Breast epithelium (tissue), 4 donors: ENCODE measurements at places on chromosomes 2 and 18.

DNA sequence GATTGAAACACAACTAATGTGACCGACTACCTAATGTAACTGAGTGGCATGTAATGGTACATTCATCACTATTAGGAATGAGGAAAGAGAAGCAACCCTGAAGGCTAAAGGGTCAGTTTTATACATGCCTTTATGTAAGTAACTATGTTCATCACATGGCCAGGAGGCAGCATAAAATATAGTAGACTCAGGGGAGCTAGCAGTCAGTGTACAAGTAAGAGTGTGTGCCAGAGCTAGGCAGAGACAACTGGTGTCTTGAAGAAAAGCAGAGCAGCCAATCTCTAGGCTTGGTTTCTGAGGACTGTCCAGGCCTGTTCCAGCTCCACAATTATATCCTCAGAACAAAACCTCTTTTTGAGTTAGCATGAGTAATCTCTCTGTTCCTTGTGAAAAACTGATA lies 18.1 kb downstream of the SMAD2 start:
- DNase-seq: no peak

GRCh38 chr2:157875641-157876065 lies 477 bp downstream of the ACVR1 start:
- peak; percentile 54 for DNase-seq

DNA sequence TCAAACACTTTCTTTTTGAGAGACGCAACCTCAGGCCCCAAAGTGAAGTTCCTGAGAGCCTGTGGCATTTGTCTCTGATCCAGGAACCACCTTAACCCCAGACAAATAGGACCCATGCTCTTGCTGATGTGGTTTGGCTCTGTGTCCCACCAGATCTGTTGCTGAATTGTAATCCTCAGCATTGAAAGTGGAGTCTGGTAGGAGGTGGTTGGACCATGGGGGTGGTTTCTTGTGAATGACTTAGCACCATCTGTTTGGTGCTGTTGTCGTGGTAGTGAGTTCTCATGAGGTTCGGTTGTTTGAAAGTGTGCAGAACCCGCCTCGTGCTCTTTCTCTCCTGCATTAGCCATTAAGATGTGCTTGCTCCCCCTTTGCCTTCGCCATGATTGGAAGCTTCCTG lies 252.6 kb downstream of the FAM210A start:
- no peak for DNase-seq

DNA sequence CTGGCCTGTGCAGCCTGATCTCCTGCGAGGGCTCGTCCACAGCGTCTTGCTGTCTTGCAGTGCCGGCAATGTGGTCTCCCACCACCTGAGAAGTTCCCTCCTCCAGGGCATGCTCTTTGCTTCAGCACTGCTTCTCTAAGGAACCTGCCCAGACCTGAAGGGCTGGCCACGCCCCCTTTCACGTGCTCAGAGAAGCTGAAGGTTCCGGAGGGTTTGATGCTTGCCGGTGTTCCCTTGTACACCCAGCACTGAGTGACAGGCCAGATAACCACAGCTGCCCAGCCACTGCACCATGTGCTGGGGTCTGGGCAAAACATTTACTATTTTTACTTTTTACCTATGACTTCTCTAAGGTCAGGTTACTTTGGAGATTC lies 1.7 kb upstream of the POLR2D start:
- DNase-seq: peak; percentile 68

GRCh38 chr2:134550566-134551164 lies 168.1 kb downstream of the TMEM163 start:
- DNase-seq: no peak

GRCh38 chr2:11833601-11834000 lies 87.2 kb downstream of the LPIN1 start:
- no peak for DNase-seq

- DNase-seq: no peak
Measured at GRCh38 chr2:122750095-122750494, 994.6 kb downstream of the TSN start.

- DNase-seq: no peak
Measured at GRCh38 chr2:214995926-214996670, 142.3 kb downstream of the ABCA12 start.

DNA sequence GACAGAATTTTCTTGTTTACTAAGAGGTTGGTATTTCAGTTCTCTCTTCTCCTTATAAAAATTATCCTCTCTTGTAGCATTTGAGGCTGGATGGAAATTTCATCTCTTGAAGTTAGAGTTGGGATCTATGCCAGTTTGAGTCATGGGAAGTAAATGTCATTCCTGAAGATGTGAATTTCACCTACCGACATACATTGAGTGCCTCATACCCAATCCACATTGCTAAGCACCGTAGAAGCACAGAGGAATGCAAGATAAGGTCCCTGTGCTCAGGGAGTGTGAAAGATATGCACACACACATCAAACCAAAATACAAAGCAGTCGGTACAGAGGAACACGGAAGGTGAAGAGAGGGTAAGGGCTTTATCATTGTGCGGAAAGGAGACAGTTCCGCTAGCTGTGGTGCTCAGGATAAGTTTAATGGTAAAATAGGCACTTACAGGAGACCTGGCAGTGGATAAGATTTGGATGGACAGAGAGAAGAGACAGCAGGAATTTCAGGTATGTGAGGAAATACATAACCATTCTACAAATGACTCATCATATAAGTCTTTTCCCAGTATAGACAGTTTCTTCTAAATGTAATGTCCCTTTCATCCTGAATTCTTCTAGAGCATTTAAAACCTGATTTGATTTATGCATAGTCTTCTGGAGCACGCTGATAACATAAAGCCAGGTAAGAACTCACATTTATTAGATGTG lies 205.3 kb upstream of the ST6GAL2 start:
- no peak for DNase-seq

GRCh38 chr2:239943991-239944631 lies 81.0 kb downstream of the NDUFA10 start:
- no peak for DNase-seq

- no peak for DNase-seq
Measured at GRCh38 chr2:1137264-1137663, 186.6 kb downstream of the SNTG2 start.

- no peak for DNase-seq
Measured at GRCh38 chr2:45634223-45634622, 17.3 kb upstream of the PRKCE start.

DNA sequence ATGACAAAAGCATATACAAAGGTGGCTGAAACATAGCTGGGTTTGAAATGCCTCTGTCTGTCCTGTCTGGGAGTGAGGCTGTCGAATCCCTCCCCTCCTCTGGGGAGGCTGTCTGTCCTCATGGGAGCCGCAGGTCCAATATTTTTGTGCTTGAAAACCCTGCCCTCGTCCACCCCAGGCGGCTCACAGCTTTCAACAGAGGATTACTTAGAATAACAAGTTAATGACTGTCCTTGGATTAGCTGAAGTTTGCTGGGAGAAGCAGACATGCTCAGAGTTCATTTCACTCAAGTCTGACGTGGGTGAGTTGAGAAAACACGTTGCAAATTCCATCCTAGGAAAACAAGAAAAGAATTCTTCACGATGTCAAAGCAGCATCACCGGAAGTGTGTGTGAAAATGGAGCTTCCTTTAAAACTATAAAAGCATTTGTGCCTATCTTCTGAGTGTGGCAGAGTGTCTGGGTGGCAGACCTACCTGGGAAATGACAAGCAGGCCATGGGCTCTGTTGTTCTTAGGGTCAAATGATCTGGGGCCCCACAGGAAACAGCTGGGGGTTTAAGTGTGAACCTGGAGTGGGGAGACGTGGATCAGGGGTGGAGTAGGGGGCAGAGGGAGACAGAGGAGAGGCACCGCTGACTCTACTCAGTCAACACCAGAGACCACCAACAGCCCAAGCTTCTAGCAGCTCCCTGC lies 77.1 kb downstream of the DDX1 start:
- no peak for DNase-seq
